ENCODE measurements at places on chromosomes 12 and 14.
A peak's percentile ranks its signal among the peaks of the same experiment; 100 is the strongest.

- DNase-seq: peak; percentile 77
Observed at GRCh38 chr14:50666772-50667683, 1.1 kb downstream of the SAV1 start.

GRCh38 chr12:48999371-49000131, at the start of gene DDN:
Gene DDN (minus strand): TSS chr12:48999375. CDS start chr12:48999287, 88 bp downstream.
- peak; percentile 91 for DNase-seq

DNA sequence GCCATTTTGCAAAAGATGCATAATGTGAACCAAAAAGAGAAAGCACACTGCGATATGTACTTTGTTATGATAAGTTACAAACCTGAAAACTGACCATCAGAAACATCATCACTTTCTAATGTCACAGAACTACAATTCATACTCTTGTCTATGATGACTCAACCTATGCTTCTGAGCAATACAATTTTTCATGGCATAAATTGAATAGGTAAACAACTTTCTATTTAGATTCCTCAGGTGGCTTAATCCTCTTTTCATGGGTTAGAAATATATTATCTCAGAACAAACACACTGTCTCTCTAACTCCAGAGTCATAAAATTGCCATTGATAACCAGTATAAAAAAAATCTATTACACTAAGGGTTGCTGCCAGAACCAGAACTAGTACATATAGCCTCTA, 1715.0 kb upstream of the FLRT2 start:
- DNase-seq: peak; percentile 63

DNA sequence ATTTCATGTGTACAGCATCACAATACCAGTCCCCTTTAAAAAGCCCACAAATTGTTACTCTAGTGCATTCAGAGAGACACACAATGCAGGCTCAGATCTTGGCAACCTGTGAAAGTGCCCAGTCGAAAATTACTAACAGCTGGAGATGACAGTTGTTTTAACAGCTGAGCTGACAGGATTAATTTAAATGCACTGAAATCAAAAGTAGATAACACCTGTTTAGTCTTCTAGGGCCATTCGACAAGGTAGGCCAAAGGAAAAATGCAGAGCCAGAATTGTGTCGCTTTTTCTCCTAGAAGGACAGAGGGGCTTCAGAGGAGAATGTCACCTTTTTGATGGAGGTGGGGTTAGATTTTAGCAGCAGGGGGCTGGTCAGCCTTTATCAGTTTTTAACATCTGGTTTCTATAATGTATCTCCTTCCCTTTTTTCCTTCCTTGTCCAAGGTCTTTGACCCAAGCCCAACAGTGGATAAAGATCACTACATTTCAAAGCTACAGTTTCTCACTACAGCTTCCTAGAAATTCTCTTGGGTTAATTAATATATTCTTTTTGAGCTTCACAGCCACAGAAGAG, 139.1 kb downstream of the SOX5 start:
- peak; percentile 91 for DNase-seq

- DNase-seq: no peak
Observed at GRCh38 chr12:117842220-117842619, 126.6 kb downstream of the KSR2 start.

DNA sequence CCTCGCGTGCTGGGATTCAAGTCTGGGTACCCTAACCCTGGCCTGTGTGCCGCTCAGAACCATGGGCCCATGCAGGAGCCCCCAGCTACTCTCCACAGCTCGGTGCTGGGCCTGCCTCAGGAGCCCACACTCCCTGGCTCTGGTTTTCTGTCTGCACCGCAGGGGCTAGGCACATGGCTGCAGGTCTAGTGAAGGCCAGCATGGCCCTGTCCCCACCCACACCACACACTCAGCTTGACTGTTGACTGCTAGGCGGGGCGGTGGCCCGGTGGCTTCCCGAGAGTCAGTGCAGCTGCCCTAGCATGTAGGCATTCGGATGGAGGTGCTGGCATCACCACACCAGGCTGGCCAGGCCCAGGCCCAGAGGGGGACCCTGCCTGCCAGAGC, 7.9 kb downstream of the INF2 start:
- no peak for DNase-seq

DNA sequence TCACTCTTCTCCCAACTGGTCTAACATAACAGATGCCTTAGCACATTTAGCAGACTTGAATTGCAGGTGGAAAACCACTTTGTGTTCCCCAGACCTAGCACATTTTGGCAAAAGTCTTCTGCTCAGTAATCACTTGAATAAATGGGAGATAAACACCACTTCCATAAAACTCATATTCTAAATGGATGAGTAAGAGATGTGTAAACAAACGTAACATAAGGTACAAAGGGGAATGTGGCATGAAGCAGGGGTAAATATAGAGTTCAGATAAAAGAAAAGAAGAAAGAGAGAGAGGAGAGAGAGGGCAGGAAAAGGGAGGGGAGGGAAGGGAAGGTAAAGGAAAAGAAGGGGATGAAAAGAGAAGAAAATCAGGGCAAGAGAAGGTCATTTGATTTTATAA, 17.0 kb upstream of the KERA start:
- DNase-seq: peak; percentile 89

GRCh38 chr14:99807413-99808153, 14.4 kb downstream of the EML1 start:
- DNase-seq: no peak

- DNase-seq: no peak
Observed at GRCh38 chr12:106097011-106097410, 41.7 kb downstream of the NUAK1 start.

DNA sequence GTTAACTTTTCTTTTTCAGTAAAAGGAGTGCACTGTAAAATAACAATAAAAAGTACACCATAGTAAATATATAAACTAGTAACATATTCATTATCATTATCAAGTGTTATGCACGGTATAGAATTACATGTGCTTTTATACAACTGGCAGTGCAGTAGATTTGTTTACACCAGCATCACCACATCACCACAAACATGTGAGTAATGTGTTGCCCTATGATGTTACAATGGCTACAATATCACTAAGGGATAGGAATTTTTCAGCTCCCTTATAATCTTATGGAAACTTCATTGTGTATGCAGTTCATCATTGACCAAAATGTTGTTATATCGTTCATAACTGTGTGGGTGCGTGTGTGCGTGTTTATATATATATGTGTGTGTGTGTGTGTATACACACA, 23.5 kb upstream of the NEDD1 start:
- no peak for DNase-seq

DNA sequence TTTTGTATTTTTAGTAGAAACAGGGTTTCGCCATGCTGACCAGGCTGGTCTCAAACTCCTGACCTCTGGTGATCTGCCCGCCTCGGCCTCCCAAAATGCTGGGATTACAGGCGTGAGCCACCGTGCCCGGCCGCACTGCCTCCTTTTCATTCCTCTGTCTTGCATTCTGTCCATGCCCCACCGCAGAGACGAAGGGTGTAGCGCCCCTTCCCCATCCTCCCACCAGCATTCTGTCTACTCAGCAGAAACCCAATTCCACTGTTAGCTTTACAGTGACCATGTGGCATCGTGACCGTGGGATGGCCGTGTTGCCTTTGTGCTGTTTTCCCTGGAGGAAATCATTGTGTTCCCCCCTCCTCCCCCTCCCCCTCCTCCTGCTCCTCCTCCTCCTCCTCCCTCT, 10.3 kb downstream of the TEX22 start:
- no peak for DNase-seq

GRCh38 chr12:122421187-122421820, 1.2 kb downstream of the CLIP1 start:
- peak; percentile 74 for DNase-seq

DNA sequence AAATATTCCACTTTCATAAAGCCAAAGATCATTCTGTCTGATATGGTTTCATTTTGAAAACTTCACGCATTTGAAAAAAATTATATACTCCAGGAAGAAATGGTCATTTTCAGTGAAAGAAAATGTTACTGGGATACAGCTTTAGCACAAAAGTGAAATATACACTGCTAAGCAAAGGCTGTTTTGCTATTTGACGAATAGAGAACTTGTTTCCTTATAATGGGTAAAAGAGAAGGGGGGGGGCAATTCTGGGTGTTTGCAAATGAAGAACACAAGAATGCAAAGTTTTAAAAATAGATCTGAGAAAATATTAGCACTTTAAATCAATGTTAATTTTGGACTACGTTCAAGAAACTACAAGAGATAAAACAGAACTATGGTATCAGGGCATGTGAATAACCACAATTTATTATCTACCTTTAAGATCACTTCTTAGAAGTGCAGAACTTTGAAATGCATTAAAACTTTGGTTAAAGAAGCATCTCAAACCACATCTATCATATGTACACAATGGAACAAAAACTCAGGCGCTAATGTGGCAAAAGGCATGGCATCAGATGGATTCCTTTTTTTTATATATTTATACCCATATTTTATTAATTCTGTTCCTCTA, 51.1 kb downstream of the EFCAB11 start:
- DNase-seq: no peak
